ENCODE measurements at places on chromosomes 5 and 9. TPM values are rescaled to one million over a fixed set of nuclear protein-coding genes. Genes with fewer than 3 reads are reported as not detected.

- peak overlapping the region; percentile 22 for H3K27ac ChIP-seq
- no peaks in the 10 kb centered on the region for H3K36me3 ChIP-seq
- DNase-seq: no peak
- peak overlapping the region; percentile 54 for H3K4me3 ChIP-seq
- no peaks in the 10 kb centered on the region for H3K27me3 ChIP-seq
- peaks cover 6% of the 10 kb centered on the region for H3K4me1 ChIP-seq
These were observed 1.1 kb upstream of the CEP72 start for GRCh38 chr5:610744-611730.

DNA sequence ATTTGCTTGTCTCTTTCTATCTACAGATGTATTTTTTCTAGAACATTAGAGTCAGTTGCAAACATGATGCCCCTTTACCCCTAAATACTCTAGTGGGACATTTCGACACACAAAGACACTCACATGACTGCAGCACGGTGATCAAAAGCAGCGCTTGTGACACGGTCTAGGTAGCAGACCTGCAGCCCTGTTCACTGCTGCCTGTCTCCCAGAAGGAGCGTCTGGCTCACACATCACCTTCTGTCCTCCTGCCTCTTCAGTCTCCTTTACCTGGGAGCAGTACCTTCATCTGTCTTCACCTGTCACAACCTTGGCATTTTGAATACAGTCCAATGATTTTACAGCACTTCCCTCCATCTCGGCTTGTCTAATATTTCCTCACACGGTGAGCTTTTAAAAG, 51.9 kb upstream of the SH3PXD2B start:
- H3K27me3 ChIP-seq: no peaks in the 10 kb centered on the region
- H3K4me3 ChIP-seq: no peak overlapping the region
- no peak for DNase-seq
- H3K27ac ChIP-seq: no peak overlapping the region

- peak overlapping the region; percentile 89 for H3K4me3 ChIP-seq
- no peaks in the 10 kb centered on the region for H3K27me3 ChIP-seq
- H3K27ac ChIP-seq: no peak overlapping the region
- H3K36me3 ChIP-seq: no peaks in the 10 kb centered on the region
- no peak for DNase-seq
- H3K4me1 ChIP-seq: no peaks in the 10 kb centered on the region
These were observed 1.3 kb downstream of the QSOX2 start for GRCh38 chr9:136244122-136244968.

GRCh38 chr5:143308731-143309130, 94.8 kb downstream of the NR3C1 start:
- H3K27ac ChIP-seq: no peak overlapping the region
- no peak overlapping the region for H3K4me3 ChIP-seq
- H3K36me3 ChIP-seq: no peaks in the 10 kb centered on the region
- peaks cover 32% of the 10 kb centered on the region for H3K4me1 ChIP-seq
- DNase-seq: no peak

DNA sequence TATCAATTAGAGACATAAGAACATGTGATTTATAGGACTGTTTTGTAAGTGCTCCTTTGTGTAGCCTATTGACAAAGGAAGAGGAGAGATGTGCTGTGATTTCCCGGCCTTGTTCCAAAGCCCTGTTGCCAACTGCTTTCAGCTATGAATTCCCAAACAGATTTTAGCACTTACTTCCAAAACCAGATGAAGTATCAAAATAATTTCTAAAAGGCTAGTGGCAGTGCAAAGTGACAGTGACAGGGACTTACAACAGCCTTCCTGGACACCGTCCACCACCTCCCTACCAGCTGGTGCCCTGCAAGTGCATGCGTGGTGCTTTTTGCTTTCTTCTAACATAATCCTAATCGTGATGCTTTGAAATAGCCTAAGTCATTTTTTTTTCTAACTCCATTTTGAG, 254.1 kb upstream of the ACTBL2 start:
- no peak overlapping the region for H3K4me3 ChIP-seq
- no peak for DNase-seq
- peak overlapping the region; percentile 72 for H3K27ac ChIP-seq

DNA sequence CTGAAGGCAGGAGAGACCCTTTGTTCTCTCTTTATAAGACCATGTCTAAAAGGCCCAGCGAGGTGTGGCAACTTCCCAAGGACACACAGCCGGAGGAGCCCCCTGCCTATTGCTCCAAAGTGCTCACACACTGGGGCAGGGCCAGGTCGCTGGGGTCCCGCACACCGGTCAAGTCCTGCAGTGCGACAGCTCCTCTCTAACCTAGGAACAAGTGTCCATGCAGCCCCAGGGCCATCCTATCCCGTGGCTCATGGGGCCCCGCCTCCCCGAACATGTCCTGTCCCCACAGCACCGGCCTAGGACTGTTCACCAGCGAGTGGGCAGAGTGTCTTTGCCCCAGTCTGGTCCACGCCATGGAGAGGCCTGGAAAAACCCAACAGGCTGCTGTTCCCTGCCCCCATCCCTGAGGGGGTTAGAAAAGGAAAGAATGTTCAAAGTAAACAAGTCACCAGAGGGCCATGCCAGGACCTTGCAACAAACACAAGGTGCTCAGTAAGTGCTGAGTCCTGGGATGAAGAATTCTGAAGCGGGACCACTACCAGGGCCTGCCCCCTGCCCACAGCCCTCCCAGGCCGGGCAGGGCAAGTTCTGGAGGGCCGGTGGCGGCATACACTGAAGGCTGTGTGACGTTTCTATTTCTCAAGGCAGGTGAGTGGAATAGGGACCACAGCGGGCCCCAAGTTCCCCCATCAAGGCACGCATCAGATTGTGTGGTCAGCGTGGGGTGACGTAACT, 938 bp downstream of the NINJ1 start:
- no peaks in the 10 kb centered on the region for H3K4me1 ChIP-seq
- peak overlapping the region; percentile 92 for H3K27ac ChIP-seq
- no peaks in the 10 kb centered on the region for H3K27me3 ChIP-seq

GRCh38 chr5:111511831-111512374, 432 bp downstream of the STARD4 start:
- H3K27me3 ChIP-seq: no peaks in the 10 kb centered on the region
- H3K4me1 ChIP-seq: peaks cover 33% of the 10 kb centered on the region
- peak overlapping the region; percentile 92 for H3K27ac ChIP-seq
- peak; percentile 17 for DNase-seq
- no peaks in the 10 kb centered on the region for H3K36me3 ChIP-seq
- peak overlapping the region; percentile 83 for H3K4me3 ChIP-seq

DNA sequence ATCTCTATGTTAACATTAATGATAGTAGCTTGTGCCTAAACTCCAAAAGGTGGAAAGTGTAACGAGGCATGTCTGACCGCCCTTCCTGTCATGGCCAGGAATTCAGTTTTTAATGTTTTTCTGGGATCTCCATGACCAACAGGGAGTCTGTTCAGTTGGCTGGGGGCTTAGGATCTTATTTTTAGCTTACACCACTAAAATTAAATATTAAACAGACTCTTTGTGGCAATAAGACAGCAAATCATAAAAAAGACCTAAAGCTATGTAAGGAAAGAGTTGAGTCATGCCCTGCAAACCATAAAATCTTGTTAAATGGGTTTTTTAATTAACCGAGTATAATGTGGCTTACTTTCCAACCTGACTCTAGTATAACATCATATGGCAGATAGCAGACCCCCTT, 247.8 kb downstream of the DIRAS2 start:
- no peaks in the 10 kb centered on the region for H3K27me3 ChIP-seq
- no peaks in the 10 kb centered on the region for H3K36me3 ChIP-seq
- DNase-seq: no peak
- no peaks in the 10 kb centered on the region for H3K4me1 ChIP-seq
- H3K4me3 ChIP-seq: no peak overlapping the region
- H3K27ac ChIP-seq: no peak overlapping the region

GRCh38 chr9:86246752-86247161, 12.7 kb downstream of the C9orf153 start:
- H3K27me3 ChIP-seq: no peaks in the 10 kb centered on the region
- no peak overlapping the region for H3K27ac ChIP-seq
- no peak for DNase-seq
- no peak overlapping the region for H3K4me3 ChIP-seq

The QRFP gene
- not detected for total RNA-seq

The ARL14EPL gene
- total RNA-seq: not detected

The SPAAR gene
- 5.1 TPM for total RNA-seq

The PGM5 gene
- 24.9 TPM for total RNA-seq

The FOXD4L6 gene
- total RNA-seq: not detected

Data from tibial nerve (tissue), 4 donors.